Fibroblast of villous mesenchyme (primary cell): ENCODE measurements at places on chromosomes 1 and 21. TPM values are rescaled to one million over a fixed set of nuclear protein-coding genes. Genes with fewer than 3 reads are reported as not detected.

The ECE1 gene
- 127 and 141 TPM in 2 replicates for total RNA-seq

The CYP2J2 gene
- under 0.01 TPM in 1 of 2 replicates, not detected in the other for total RNA-seq

The ANXA9 gene
- 0.32 and 0.86 TPM in 2 replicates for total RNA-seq

The SERINC2 gene
- 13.5 and 21.2 TPM in 2 replicates for total RNA-seq
